ENCODE measurements at places on chromosomes 1 and 21.

DNA sequence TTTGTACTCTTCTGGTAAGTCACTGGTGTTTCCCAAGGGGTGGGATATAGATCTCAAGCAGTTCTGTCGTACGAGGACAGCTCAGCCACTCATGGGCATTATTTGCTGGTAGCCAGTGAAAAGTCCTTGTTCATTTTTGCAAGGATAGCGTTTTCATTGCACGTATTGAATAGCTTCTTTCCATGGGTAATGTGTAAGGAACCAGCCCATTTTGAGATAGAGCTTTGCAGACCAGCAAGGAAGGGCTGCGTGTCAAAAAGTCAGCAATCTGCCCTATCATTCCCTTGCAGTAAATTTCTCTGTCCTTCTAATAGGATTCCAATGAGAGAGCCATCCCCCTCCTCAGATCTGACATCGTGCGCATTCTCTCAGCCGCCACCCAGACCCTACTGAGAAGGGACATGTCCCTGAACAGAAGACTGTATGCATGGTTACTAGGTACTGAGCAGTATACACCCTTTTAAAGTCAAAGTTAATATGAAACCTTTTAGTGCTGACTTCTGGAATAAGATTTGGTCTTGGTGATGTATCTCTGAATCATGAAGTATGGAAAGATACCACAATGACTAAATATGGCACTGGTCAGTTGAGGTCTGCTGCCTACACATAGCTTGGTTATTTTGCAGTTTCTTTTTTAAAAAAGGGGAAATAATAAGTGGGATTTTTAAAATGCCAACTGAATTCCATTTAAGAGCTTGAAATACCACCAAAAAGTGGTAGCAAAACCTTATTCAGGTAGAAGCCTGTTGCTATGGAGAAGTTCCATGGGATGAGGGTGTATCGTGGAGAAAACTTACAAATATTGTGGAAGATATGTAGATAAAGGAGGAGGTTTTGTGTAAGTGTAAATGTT is 55.3 kb downstream of the DOP1B start:
- DNase-seq, result peak; percentile 91

DNA sequence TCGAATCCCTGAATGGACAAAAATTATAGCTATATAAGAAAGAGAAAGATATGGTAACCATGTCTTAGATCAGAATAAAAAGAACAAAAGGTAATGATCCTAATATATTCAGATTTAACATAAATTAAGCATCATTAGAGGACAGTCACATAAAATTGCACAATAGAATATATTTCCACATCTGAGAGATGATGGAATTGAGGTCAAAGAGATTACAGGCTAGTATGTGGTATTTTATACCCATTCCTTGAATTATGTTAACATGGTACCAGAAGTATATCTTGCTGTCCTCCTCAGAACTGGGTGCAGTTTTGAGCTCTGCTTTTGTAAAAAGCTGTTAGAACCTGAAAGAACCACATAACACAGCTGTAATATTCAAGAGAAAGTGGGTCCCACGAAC is 245.6 kb upstream of the HOOK1 start:
- no peak for DNase-seq

- DNase-seq, result no peak
Measured at GRCh38 chr1:14535619-14536355, 62.7 kb upstream of the KAZN start.

GRCh38 chr1:173280899-173281660 is 73.9 kb upstream of the TNFSF4 start:
- no peak for DNase-seq

GRCh38 chr1:9823943-9824701 is at the start of gene CLSTN1:
Gene CLSTN1 (minus strand): TSS chr1:9823965. CDS start chr1:9823733, 232 bp downstream.
- DNase-seq, result peak; percentile 89

DNA sequence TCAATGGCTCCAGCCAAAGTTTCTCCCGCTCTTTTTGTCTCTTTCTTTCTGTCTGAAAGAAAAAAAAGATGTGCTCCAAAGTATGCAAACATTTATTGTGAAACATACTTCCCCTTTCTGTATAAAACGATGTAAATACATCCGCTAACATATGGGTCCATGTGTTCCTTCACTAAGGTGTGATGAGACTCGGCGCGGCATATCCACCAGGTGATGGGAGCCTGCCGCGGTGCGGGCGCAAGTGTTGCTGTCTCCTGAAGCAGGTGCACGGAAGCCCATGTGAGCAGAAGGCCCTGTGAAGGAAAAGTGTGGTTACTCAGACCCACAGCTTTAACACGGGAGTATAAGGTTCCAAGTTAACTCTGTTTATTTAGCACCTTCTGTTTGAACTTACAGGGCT is 466.6 kb upstream of the C1orf87 start:
- no peak for DNase-seq

GRCh38 chr1:6392809-6393399 is 663 bp downstream of the ACOT7 start:
- no peak for DNase-seq
